ACHN (cell line): ENCODE measurements at places on chromosomes 6 and 20.

DNA sequence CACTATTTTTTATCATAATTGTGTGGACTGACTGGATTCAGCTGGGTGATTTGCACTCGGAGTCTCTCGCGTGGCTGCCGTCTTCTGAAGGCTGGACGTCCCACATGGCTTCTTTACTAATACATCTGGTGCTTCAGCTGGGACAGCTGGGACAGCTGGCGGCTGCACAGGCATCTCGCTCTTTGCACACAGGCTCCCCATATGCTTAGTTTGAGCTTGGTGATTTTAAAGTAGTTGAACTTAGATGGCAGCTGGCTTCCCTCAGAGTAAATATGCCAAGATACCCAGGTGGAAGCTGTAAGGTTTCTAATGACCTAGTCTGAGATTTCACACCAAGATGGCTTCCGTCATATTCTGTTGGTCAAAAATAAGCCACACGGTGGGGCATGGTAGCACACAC is 38.7 kb upstream of the PPP1R3G start:
- DNase-seq, result no peak

DNA sequence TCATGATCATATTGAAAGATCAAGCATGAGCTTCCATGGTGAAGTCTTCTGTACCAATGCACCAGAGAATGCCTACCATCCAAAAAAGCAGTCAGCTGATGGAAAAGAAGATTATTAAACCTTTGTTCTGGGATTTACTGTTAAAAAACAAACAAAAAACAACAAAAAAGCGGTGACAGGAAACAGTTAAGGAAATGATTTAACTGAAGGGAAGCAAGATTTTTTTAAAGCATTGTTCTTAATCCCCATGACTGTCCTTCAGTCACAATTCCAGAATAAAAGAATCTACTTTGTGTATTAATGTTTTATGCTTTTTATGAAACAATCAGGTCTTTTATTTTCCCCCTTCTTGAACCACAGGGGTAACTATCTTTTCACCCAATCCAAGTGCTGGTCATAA is 23.9 kb downstream of the FAM162B start:
- DNase-seq, result no peak

DNA sequence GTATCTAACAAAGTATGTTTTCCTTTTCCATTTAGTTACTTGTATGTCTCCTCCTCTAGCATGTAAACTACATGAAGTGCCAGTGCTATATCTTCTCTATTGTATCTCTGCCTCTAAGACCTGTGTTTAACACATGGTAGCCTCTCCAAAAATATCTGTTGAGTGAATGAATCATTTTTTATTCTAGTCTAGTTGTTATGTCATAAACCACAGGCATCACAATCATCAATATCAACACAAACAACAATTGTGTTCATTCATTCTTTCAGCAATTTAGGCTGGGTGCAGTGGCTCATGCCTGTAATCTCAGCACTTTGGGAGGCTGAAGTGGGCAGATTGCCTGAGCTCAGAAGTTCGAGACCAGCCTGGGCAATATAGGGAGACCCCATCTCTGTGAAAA is 111.6 kb upstream of the EYA4 start:
- no peak for DNase-seq

- DNase-seq, result no peak
These were observed 159.8 kb upstream of the ARID1B start for GRCh38 chr6:156617376-156617775.

DNA sequence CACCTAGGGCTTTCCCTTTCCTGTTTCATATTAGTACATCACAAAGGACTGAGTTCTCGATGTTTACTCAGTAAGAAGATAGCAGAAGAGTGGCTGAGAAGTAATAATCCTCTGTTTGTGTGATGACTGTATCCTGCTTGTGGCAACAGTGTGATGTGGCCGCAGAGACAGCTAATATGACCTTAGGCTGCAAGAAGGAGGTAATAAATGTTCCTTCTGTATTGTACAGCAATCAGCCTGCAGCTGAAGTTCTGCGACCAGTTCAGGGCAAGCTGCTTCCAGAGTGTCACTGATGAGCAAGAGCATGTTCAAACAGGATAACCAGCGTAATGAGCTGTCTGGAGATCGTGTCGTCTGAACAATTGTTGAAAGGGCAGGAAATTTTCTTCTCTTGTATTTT is 70.9 kb downstream of the OPN5 start:
- no peak for DNase-seq

GRCh38 chr6:154782193-154782592 is 49.0 kb downstream of the SCAF8 start:
- no peak for DNase-seq

DNA sequence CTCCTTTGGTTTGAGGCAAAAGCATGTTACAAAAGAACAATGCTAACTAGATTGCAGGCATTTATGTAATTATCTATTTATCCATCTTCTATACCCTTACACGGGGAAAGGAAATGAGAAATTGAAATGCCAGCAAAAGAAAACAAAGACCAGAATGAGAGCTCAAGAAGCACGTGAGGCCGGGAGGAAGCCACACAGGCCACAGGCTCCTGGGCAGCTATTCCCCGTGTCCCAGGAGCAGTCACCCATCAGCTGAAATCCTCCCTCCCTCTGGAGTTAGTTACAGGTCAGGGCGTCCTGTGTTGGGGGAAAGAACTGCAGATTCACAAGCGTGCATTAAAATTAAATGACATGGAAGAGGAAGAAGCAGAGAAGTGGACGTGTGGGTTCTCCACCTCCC is 64.7 kb upstream of the RPS6KA2 start:
- no peak for DNase-seq

DNA sequence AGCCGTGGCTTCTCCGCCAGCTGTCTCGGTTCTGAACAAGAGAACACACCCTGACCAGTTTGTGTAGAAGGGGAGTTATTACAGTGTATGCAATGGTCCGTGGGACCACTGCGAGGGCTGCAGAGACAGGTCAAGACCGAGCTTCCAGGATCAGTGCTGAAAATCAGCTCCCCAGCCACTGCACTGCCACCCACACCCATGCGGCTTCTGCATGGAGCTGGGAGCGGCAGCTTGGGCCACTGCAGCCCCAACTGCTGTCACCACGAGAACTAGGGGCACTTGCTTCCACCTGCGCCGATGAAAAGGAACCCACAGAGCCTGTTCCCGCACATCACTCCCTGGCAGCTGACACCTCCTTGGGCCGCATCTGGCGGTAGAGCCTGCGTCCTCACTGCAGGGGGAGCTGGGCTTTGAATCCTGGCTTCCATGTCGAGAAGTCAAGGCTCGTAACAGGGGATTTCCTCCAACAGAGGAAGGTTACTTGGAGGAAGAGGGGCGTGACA is 56.2 kb downstream of the TMEM242 start:
- DNase-seq, result no peak

GRCh38 chr20:47272893-47273590 is 83.5 kb downstream of the ZMYND8 start:
- DNase-seq, result peak; percentile 68

- peak; percentile 78 for DNase-seq
These were observed 16.4 kb downstream of the BRD2 start for GRCh38 chr6:32984622-32985389.

DNA sequence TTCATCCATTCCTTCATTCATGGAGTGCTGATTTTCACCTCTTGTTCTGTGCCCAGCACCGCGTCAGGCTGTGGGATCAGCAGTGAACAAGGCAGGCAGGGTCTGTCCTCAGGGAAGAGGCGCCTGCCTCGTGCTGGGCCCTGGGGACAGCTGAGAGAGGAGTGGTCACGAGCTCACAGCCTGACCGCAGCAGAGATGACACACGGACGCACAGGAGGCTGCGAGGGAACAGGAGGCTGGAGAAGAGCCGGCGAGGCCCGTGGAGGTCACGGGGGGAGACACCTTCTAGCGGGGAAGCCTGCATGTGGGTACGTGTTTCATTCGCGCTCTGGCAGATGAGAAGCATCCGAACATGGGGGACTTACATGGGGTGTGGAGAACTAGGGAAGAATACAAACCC is 27.5 kb downstream of the PXDC1 start:
- DNase-seq, result no peak

- DNase-seq, result no peak
These were observed 24.0 kb upstream of the CCND3 start for GRCh38 chr6:41965429-41966213.

DNA sequence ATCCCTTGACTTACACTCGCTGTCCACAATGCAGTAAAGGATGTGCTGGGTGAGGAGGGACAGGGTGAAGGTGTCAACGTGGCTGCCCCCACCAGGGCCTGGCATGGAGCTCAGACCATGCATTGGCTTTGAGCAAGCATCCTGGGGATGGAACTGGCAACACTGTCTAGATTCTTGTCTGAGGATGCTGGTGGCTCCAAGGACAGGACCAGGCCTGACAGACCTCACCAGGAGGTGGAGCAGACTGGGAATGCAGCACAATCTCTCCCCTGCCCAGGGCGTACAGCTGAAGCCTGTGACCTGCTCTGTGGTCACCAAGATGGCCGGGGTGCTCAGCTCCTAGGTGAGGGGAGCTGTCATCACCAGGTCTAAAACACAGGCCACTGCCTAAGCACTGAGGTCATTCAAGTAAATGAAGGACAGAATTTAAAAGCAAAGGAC is 50.9 kb downstream of the MYH7B start:
- no peak for DNase-seq

GRCh38 chr20:6784210-6784631 is 16.7 kb downstream of the BMP2 start:
- DNase-seq, result no peak
